ENCODE measurements at places on chromosomes 6 and 20. TPM values are rescaled to one million over a fixed set of nuclear protein-coding genes. Genes with fewer than 3 reads are reported as not detected.

DNA sequence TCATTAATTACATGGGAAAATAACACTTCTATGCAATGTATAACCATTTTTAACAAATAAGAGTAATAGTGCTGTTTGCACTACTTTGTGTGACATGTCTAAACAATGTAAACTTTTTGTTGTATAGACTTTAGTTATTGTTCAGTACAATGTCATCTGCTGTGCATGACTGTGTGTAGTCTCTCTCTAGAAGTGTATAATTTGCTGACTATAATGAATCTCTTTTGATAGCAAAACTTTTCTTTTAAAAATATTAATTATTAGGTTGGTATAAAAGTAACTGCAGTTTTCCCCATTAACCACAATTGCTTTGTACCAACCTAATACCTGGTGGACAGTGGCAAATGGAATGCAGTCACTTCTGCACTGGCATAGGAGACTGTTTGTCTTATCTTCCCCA lies 124.2 kb upstream of the SGK1 start:
- no peak for DNase-seq

DNA sequence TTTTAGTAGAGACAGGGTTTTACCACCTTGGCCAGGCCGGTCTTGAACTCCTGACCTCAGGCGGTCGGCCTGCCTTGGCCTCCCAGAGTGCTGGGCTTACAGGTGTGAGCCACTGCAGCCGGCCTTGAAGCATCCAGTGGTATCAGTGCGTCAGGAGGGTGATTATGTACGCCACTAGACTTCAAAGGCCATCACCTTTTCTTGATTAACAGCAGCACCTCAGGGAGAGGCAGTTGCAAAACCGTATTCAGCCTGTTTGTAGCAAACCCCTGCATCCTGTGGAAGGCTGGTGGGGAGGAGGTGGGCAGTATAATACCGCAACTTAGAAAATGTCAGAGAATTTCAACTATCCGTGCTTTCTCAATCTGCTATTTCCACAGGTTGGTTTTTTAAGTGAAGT lies 27.3 kb upstream of the SHLD1 start:
- DNase-seq: no peak

DNA sequence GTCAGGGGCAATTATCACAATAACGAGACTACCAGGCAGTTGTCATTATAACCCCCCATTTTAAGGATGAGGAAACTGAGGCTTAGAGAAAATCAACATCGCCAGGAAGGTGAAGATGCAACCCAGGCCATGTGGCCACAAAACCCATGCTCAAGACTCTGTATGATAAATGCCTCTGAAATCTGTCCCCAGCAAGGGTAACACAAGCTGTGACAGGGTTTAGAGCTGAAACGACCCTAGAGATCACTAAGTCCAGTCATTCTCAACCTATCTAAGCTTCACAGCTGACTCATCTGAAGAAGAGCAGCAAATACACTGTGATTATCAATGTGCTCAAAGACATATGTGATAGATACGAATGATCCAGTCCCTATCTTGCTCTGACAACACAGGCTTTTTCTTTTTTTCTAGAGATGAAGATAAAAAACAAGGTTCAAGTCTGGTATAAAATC lies 47.0 kb downstream of the ARHGAP18 start:
- DNase-seq: no peak

DNA sequence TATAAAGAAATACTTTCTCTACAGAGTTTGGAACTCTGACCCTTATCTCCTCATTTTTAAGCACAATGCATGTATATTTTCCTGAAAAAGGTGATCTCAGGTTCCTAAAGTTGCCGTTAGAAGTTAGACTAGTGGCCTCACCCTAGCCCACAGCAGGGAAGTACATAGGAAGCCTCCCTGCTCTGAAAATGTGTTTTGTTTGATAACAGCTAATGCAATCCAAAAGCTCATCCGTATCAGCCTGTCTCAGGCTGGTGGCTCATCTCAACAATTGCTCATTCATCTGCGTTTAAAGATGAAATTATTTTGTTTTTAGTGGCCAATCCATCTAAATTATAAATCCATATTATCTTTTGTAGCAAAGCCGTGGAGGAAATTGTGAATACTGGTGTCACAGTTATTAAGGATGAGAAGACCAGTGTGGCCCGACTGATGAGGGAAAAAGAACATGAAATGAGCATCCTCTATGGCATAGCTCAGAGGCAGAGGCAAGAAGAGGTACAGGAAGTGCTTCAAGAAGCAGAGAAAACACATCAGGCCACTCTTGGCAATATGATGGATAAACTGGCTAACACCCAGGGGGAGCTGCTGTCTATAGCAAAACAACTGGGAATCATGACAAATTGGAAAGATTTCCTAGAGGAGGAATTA lies 20.1 kb downstream of the C6orf163 start:
- no peak for DNase-seq

- no peak for DNase-seq
Measured at GRCh38 chr20:33636776-33637175, 25.4 kb upstream of the C20orf144 start.

GRCh38 chr6:56570413-56571359 lies 72.0 kb downstream of the DST start:
- no peak for DNase-seq

DNA sequence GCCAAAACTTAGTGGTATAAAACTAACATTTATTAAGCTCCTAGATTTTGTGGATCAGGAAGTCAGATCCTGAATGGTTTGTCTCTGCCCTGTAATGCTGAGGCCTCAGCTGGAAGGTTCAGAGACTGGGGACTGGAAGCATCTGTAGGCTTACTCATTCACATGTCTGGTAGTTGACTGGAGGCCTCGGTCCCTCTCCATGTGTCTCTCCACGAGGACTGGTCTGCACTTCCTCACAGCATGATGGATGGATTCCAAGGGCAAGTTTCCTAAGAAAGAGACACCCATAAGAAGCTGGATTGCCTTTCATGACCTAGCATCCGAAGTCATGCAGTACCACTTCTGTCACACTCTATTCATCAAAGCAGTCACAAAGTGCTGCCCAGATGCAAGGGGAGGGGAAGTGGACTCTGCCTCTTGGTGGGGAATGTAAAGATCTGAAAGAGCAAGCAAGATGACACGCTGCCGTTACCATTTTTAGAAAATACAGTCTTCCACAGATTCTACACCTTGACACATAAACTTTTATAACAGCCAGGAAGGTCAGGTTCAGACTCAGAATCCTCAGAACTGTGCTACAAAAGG lies 17.2 kb upstream of the MDGA1 start:
- DNase-seq: no peak

DNA sequence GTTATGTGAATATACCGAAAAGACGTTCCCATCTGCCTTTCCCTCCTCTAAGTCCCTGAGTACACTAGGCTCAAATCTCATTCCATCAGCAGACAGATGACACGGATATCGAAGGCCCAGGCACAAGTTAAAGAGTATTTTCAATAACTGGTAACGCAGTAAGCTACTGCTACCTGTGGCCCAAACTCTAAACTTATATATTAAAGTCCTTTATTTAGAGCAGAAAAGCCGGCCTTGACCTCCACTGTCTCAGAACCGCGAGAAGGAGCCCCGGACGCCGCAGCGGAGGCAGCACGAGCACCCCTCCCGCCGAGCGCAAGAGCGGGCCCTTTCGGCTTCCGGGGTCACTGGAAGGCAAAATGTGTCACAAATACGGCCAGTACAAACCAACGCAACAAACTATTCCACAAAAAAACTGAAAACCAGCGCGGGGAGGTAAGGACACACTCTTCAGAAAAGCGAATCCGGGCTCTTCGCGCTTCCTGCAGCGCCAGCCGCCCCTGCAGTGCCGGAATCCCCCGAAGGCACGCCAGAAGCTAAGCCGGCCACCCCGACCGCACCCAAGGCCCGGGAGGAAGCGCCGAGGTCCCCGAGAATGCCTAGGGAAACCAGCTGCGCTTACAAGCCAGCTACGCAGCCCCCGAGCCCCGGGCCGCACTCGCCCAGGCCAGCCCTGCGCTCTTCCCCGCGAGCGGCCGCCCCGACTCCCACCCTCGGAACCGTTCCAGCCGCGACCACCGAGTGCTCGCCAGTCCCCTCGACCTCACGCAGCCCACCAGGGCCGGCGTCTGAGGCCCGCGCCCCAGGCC lies 681 bp downstream of the DIDO1 start:
- DNase-seq: no peak

DNA sequence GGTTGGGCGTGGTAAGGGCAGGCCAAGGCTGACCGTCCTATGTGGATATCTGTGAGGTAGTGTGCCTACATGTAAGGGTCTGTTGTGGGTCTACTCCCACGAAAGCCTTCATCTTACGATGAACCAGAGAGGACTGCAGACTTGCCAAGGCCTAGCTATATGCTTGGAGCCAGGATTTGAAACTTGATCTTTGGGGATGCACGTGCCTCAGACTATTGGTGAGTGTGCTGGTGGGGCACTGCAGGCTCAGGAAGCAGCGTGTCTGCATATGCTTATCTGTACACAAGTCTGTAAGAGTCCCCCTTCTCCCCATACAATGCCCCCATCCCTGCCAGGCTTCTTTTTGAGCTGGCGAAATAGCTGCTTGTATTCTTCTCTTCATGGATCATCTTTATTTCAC lies 17.9 kb downstream of the PLCG1 start:
- DNase-seq: no peak

DNA sequence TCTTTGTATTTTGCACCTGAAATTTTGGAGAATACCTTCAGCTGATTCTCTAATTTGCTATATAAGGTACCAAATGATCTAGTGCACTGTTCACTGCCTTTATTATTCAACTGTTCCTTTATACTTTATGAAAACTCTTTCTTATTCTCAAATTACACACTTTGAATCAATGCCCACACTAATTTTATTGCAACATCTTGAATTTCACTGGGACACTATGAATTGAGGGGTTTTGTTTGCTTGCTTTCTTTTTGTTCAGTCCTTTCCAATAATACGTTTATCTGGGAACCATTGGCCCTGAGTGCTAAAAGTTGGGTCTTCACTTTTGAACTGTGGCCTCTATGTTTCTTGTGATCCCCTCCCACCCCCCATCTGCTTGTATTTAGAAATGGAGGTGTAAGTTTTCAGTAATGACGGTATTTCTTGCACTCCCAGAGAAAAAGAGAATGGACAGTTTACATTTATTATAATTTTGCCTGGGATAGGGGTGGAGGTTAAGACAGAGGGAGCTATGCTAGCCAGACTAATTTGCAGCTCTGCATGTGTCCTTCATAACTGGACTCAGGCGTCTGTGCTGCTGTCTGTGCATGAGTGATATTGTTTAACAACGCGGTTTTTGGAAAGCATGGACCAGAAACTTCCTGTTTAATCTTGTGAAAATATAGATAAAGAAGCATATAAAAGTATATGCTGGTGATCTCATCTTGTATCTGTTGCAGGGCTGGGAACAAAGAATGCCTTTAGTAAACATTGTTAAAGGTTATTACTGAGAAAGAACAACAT lies 98.1 kb downstream of the DNAH8 start:
- no peak for DNase-seq

- no peak for DNase-seq
Measured at GRCh38 chr20:5910186-5910585, 40.1 kb downstream of the TRMT6 start.

- DNase-seq: no peak
Measured at GRCh38 chr6:38169977-38170526, 350.5 kb downstream of the ZFAND3 start.

DNA sequence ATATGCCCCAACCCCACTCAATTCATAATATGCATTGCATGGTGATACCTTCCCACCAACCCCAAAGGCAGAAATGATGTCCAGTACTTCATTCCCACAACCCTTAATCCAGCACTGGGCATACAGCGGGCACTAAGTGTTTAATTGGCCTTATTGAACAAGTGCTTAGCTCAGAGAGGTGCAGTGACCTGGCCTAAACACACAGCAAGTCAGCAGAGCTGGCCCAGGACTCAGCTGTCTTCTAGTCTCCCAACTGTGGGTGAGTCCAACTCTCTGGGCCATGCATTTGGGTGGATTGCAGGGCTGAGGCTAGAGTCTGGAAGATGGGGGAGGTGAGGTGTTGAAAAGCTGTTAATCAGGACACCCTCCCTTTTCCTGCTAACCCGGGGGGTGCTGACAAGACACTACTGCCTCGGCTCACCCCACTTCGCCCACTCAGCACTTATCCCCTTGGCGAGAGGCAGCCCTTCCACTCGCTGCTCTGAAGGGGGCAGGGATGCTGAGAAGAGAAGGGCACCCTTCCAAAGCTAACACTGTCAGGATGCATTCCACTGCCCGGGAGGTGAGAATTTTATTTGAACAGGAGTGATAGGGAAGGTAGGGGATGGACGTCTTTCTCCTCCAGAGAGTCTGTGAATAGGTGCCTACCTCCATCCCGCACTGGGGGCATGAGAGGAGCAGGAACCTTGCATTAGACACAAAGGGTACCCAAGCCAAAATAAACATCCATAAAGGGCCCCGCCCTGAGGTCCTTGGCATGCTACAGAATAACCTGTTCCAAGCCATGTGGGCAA lies 14.2 kb downstream of the KCNK5 start:
- DNase-seq: no peak

GRCh38 chr20:9400171-9401025 lies 114.0 kb upstream of the LAMP5 start:
- no peak for DNase-seq

DNA sequence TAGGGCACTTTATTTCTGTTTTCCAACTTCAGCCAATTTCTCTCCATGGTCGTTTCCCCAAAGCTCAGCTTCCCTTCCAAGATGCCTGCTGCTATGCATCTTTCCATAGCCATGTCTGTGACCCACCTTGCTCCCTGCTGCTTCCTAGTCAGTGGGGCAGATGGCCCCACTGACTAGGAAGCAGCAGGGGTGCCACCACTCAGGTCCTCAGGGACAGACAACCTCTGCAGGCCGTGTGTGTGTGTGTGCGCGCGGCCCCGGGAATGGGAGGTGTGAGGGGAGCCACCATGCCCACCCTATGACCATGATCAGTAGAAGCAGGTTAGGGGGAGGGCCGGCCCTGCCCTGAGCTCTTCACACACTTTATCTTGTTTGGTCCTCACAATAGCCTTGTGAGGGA lies 2.7 kb upstream of the IP6K3 start:
- no peak for DNase-seq

- DNase-seq: no peak
Measured at GRCh38 chr6:37456126-37456525, 23.1 kb downstream of the CMTR1 start.

Gene RAET1G
- total RNA-seq: 14.9 TPM

Gene SPTLC3
- 6.9 TPM for total RNA-seq

Gene BMP2
- total RNA-seq: 4.7 TPM

Gene PAK5
- total RNA-seq: 0.29 TPM

Gene ACSS1
- total RNA-seq: 5.8 TPM

Gene TBX18
- 3.5 TPM for total RNA-seq

Gene PHACTR3
- 0.45 TPM for total RNA-seq

Data from esophagus squamous epithelium (tissue), 5 donors.